ENCODE measurements at places on chromosomes 5 and 9.

- no peak for DNase-seq
Measured at GRCh38 chr5:168270476-168270875, 21.0 kb upstream of the WWC1 start.

DNA sequence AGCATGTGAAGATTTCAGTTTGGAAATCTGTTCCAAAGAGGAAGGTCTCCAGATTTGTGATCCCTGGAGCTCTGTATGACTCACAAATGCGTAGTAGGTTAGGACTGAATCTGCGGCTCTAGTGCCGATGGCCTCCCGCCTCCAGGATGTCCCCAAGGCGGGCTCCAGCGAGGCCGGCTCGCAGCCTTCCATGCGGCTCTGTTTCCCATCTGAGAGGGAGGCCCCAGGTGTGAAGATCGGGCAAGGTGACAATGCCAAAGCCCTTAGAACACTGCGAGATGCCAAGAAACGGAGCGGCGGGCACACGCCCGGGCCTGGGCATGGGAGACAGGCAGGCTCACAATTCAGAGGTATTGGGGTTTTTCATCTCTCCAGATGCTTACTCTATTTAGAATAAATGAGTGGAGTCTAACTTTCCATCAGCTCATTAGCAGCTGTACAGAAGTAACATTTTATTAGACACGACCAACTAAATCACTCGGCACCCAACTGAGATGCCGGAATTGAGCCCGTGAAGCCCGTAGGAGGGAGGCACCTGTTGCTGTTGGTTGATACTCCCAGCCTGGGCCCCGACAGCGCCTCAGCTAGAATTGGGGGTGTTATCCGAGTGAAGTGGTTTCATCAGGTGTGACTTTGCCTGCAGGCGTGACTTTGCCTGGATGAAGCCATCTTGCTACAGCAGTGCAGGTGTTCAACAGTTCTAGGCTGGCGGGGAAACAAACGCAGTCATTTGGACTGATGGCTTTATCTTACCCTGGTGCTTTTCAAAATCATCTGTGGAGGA, 7.4 kb upstream of the MRPS2 start:
- DNase-seq: no peak

- no peak for DNase-seq
Measured at GRCh38 chr5:134945041-134945440, 22.7 kb upstream of the CATSPER3 start.

DNA sequence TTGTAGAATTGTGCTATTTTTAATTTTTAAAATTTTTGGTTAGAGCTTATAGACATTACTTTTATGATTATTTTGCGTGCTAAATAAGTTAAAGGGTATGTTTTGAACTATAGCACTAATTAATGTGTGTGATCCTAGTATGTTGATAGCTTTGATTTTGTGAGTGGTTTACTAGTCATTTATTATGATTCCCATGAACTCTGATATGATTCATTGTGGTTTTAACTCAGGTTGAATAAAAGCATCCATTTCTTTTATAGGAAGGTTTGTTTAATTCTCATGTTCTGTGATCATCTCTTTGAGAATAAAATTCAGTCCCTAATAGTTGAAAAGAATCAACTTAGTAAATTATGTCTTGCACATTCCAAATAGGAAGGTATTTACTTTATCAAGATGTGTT, 22.5 kb downstream of the C5orf22 start:
- no peak for DNase-seq

GRCh38 chr9:10443868-10444204, 169.0 kb downstream of the PTPRD start:
- no peak for DNase-seq

- DNase-seq: peak; percentile 39
Measured at GRCh38 chr9:93096131-93096802, at the start of gene CARD19. Gene CARD19 (plus strand): TSS chr9:93096217. CDS start chr9:93096346, 129 bp downstream.

GRCh38 chr5:73183481-73183891, 10.5 kb downstream of the TMEM174 start:
- no peak for DNase-seq

DNA sequence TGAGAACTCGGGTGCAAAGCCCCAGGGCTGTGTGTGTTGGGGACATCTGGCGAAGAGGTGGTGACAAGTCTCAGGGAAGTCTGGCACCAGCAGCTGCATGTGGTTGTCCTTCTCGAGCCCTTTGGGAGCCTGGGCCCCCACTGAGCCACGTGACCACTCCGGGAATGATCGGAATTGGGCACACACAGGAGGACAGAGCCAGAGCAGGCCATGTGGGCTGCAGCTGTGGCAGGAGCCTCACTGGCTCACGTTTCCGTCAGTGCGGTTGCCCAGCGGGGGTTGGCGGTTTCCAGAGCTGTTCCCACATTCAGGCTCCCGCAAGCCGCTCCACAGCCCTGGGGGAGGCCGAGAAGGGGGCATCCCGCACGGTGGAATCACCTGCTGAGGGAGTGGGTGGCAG, 6.8 kb upstream of the CEL start:
- DNase-seq: no peak

DNA sequence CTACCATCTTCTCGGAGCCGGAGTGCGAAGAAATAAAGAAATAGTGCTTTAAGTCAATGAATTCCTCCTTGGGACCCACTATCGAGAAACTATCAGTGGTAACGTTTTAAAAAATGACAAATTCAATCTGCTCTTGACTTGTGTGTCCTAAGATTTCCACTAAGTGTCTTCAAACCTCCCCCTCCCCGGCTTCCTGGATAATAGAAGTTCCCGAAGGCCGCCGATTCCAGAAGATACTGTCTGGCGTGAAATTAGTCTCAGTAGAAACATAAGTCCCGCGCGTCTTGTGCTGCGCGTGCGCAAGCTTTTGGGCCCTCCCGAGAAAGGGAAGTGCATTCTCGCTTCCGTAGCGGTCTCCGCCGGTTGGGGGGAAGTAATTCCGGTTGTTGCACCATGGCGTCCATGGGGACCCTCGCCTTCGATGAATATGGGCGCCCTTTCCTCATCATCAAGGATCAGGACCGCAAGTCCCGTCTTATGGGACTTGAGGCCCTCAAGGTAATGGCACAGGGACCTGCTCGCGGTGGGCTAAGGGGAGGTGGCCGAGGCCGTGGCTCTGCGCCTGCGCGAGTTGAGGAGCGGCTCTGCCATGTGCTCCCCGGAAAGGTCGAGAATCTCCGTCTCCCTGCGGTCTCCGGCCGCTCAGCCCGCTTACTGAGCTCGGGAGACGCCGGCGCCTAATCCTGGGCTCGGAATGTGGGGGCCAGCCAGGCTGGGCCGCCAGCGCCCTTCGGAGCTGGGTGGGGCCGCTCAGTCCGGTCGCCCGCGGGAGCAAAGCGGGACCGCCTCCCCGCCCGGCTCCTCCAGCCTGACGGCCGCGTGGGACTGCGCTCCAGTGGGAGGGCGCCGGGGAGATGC, at the start of gene CCT5:
Gene CCT5, plus strand, starts transcription at position 333 of the 858 bp plus-strand sequence. Its CDS starts 61 bp downstream, at position 394.
- DNase-seq: peak; percentile 82

DNA sequence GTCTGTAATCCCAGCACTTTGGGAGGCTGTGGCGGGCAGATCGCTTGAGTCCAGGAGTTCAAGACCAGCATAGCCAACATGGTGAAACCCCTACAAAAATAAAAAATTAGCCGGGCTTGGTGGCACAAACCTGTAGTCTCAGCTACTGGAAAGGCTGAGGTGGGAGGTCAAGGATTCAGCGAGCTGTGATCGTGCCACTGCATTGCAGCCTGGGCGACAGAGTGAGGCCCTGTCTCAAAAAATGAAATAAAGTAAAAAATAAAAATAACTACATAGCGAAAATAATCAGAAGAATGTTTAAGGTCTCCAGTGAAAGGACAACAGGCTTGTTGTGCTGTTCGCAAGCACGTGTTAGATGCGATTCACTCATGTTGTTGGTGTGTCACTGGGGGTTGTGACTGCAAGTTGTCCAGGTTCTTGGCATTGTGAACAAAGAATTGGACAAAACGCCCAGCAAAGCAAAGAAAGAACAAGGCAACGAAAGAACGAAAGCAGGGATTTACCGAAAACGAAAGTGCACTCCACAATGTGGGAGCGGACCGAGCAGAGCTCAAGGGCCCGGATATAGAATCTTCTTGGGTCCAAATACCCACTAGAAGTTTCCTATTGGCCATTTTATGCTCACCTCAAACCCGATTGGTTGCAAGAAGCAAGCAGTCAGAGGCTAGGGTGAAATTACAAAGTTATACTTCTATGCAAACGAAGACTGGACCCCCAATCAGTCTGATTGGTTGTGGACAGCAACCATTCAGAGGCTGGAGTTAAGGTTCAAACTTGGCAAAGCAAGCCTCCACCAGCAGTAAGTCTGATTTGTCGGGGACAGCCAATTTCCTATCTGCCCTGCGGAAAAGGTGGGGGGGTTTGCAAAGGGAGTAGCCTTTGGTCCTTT, 844 bp upstream of the MCCC2 start:
- DNase-seq: no peak

DNA sequence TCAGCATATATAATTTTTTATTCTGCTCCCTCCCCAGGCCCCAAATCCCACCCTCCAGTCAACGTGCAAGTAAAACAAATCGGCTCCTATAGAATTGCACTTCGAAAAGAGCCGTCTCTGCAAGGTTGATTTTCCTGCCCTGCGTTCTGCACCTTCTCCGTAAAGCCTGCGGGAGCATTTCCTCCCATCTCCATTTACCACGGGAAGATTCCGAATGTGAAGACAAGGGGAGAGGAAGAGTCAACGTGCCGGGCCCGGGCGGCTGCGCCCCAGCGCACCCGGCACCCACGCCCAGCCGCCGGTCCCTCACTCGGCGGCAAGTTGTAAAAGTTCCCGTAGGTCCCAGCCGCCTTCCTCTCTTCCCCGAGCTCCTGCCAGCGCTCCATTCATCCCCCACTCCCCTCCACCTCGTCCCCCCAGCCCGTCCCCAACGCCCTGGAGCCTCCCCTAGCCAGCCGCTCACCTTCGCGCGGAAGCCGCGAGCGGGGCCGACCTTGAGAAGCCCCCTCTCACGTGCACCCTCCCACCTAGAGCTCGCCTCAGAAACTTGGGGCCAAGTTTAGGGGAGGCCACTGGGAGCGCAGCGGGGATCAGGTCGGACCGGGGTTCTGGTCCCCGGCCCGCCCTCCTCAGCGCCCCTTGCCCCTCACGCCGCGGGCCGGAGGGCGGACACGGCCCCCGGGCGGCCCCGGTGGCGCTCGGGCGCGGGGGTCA, 431 bp downstream of the BNC2 start:
- DNase-seq: no peak

DNA sequence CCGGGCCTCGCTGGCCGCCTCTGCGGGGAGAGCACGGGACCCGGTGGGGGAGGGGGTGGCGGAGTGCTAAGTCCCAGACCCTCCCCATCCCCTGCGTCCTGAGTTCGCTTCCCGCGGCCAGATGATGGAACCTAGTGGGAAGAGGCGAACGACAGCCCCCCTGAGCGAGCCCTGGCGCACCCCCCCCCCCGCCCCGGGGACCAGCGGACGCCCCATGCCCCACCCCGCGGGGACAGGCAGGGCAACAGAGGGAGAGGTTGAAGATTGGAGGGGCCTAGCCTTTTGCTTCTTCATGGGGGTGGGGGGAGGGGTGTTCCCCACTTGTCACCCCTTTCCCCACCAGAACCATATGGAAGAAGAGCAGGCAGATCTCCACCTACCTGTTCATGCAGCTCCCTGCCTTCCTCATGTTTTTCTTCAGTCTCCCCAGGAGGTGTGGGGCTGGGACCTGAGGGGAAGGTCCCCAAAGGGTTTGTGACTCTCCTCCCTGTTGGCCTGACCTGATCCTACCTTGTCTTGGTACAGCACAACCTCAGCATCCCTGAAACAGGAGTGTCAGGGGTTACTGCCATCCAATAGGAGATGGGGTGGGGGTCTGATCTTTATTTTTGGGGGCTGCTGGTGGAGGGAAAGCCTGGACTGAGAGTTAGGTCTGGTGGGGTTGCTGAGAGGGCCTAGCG, 485 bp downstream of the FAM53C start:
- no peak for DNase-seq

GRCh38 chr5:18712936-18713485, 1078.8 kb downstream of the TAF11L14 start:
- DNase-seq: no peak

GRCh38 chr5:93303291-93303691, 277.7 kb downstream of the NR2F1-AS1 start:
- DNase-seq: no peak

GRCh38 chr5:56803025-56803424, 12.3 kb upstream of the MAP3K1 start:
- DNase-seq: no peak

GRCh38 chr9:75169623-75170022, 81.3 kb downstream of the OSTF1 start:
- DNase-seq: no peak

Data from activated T-cell treated with anti-CD3 and anti-CD28 coated beads for 24 hours (primary cell).